Stimulated activated CD8-positive, alpha-beta memory T cell treated with anti-CD3 and anti-CD28 coated beads, Interleukin-4, amount 100 ng/mL, for 48 hours (primary cell): ENCODE measurements at places on chromosomes 5 and 9.

GRCh38 chr5:152259702-152260101 lies 145.4 kb downstream of the NMUR2 start:
- no peak for DNase-seq

GRCh38 chr5:87116825-87117512 lies 150.7 kb upstream of the RASA1 start:
- DNase-seq = no peak

DNA sequence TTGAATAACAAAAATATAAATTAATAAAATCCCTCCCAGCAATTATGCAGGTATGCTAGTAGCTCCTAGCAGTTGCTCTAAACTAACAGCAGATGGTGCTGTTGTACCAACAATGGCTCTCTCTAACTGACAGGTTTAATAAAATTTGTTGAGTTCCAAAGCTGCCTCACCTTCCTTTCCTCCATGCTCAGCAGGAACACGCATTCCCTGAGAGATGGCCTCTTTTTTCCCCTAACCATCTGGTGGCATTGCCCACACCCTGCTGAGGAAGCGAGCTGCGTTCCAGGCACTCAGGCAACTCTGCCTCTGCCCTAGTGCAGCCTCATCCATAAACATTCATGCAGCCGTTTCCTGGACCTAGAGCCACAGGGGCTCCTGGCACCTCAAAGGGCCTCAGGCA lies 106.2 kb downstream of the KLHL3 start:
- no peak for DNase-seq

DNA sequence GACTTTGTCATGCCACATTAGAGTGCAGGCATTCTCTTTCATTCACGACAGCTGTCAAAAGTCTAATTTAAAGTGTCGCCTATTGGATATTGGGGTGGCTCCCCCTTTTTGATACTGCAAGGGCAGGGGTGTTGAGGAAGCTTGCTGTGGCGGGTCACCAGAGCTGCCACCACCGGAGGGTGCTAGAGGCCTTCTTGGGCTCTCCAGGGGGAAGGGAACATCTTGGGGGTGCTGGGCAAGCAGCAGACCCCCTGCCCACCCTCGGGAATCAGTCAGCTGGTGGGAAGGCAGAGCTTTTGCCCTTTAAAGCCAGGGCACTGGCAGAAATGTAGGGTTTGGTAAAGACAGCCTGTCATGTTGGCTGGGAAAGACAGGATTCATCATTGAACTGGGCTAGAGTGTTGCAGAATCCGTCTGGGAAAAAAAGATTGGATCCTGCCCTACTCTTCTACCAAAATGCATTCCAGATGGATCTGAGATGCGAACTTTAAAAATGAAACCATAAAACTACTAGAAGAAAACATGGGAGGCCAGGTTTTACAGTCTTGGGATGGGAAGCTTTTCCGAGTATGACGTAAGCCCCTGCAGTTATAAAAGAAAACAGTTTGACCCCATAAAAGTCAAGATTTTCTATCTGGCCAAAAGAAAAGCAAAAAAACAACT lies 22.3 kb downstream of the COL5A1 start:
- DNase-seq = no peak

DNA sequence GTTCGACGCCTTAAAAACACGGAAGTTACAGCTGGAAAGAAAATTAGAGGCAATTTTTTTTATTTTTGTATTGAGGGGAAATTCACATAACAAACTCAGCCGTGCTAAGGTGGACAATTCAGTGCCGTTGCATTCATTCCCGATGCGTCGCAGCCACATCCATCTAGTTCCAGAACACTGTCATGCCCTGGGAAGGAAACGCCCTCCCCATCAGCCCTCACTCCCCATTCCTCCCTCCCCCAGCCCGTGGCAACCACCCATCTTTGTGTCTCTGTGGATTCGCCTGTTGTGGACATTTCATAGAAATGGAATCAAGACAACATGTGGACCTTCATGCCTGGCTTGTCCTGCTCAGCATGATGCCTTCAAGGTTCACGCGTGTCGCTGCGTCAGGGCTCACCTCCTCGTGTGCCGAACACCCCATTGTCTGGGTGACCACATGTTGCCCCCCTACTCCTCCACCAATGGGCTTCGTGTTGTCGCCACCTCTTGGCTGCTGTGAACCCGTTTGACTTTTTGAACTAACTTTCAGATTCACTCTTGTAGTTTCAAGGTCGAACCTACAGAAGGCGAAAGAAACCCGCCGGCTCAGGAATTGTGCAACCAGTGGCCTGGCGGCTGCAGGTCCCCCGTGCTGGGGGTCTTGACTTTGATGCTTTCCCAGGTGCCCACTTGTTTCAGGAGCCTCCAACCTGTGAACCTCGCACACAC lies 17.4 kb upstream of the CAMSAP1 start:
- peak; percentile 48 for DNase-seq

GRCh38 chr5:57858905-57859304 lies 376.3 kb upstream of the ACTBL2 start:
- no peak for DNase-seq

DNA sequence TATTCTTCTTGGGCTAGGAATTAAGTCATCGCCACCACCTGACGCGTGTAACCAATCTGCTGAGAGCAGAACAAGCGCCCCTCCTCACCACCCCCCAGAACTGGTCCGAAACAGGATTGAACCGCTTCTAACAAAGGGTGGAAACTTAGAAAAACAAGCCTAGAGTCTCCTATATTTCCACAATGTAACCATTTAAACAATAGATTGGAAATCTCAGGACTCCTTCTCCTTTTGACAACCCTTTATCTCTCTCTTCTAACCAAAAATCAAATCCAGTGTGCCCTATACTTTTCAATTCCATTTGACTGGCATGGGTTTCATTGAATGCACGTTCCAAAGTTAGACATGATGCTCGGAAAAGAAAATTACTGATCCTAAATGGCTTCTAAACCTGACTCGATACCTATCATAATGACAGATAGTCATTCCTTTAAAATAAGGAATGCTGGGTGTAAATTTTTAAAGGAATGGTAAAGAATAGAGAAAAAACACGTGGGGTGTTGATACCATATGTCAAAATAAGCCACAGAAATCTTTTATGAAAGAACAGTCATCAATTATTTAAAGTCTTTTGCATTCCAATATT lies 1.2 kb downstream of the ARRDC3 start:
- peak; percentile 72 for DNase-seq

DNA sequence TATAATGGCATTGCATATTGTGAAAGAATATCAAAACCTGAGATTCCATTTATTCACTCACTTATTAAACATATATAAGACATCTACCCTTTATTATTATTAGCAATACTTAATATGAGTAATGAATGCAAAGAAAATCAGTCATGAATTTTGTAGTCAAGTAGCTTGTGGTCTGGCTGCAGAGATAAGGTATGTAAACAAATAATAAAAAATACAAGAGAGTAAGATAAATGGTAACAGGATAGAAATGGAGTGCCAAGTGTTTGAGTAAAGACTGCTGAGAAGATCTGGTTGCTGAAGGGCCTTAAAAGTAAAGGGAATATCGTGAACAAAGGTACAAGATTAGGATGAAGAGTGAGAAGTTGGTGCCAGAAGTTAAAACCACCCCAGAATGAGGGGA lies 18.4 kb downstream of the TRIM32 start:
- no peak for DNase-seq

GRCh38 chr5:68258531-68258930 lies 43.0 kb downstream of the PIK3R1 start:
- DNase-seq = no peak

GRCh38 chr5:108735790-108736189 lies 11.9 kb upstream of the FER start:
- no peak for DNase-seq

DNA sequence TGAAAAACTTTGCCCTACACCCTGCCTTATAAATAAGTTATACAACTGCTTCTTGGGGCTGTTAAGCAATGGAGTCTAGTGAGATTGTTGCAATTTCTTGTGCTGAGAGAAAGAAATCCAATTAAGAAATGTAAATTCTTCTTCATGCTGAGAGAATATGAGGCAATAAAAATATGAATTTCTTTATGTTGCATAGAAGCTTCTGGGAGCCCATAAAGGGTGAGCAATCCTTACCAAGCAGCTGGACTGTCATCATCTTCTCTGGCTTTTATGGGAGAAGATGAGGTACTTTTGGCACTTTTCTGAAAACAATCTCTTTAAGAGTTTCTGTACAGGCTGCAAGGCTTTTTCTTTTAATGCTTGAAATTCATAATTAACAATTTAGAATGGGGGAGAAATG lies 204.3 kb downstream of the DMRTA1 start:
- no peak for DNase-seq

DNA sequence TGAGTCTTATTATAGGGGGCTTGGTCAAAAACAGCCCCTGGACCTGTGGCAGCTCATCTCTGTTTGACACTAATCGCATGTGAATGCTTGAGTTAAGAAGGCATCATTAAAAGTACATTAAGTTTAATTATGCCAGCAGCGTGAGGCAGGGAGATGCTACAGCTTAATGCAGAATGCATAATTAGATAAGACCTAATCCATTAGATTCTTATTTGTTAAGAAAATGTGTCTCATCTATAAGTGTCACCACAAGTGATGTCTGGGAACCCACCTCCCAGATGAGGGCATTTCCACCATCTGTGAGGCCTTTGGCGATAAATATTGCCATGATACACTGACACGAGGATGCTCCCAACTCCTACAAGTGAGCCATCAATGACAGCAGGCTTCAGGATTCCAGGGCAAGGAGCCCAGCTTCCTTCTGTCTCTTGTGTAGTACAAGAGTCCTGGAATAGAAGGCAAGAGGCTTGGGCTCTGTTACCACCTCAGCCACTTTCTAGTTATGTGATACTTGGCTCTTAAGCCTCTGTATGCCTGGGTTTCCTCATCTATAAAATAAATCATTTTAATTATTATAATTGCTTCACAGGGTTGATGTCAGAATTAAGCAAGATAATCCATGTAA lies 202.7 kb downstream of the FAM114A2 start:
- no peak for DNase-seq

DNA sequence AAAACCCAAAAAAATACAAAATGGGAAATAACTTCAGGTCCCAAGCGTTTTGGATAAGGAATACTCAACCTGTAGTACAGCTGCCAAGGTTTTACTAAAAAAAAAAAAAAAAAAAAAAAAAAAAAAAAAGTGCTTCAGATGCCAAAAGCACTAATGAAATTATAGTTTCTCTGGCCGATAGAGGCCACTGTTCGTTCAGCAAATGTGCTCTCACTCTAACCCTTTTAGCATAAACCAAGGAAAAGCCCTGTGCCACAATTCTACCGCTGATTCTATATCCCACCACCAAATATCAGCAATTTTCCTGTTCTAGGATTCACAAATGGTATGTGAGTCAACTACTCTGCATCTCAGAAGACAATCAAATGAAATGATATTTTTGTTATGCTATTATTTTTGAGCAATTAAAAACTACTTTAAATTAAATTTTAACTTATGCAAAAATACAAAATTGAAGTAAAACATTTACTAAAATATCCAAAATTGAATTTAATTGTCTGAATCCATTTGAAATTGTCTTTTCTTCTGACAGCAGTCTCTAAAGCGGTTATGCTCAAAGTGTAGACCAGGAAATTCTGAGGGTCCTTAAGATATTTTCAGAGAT lies 79.8 kb downstream of the RICTOR start:
- DNase-seq = no peak

DNA sequence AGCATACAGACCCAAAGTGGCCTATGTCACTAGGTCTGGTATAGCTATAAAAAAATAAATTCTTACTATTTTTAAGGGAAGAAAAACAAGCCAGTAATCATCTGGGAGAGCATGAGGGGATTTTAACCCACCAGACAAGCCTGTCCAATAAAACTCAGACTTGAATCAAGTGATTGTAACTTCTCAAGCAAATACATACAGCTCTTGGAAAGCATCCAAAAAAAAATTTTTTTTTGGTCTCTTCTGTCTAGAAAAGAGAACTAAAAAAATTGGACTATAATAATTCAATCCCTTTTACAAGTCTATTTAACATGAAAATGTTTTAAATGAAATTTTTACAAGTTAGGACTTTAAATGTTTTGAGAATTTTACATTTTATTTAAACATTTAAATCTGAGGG lies 61.7 kb downstream of the FBXL17 start:
- DNase-seq = no peak

GRCh38 chr9:90801973-90802322 lies 329 bp downstream of the SYK start:
- no peak for DNase-seq

GRCh38 chr9:134787601-134788531 lies 92.7 kb upstream of the FCN2 start:
- no peak for DNase-seq

DNA sequence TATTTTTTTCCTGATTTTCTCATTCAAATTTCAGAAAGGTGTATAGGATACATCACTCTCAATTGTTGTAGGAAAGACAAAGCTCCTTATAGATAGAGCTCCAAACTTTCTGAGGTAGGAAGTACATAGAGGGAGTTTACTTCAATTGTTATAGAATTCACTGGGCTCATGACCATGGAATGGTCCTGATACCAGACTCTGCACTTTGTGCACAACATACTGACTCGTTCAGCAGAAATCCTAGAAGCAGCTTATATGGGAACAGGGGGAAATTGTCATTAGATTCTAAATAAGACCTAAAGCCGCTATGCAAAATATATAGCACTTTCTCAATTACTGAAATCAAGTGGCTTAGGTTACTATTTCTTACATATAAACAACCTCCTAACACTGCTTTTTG lies 240.5 kb upstream of the TUSC1 start:
- DNase-seq = no peak

DNA sequence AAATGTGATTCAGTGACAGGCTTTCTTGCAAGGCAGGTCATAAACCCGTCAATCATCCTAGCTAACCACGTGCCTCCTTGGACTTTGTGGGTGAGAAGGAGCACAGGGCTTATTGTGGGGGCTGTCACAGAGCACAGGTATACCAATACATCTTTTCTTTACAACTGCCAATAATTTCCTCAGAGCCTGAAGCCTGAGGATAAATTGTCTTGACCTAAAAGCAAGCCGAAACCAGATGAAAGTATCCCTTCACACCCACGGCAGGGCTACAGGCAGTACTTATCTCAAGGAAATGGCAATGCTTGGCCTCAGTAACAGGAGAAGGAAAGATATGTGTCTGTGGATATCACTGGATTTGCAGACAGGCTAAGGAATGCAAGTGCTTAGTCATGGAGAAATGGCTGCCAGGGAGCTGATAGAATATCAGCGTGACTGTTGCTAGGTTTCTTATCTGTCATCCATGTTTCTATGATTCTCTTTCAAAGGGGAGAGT lies 90.3 kb upstream of the ZNF366 start:
- no peak for DNase-seq

GRCh38 chr5:39521940-39522590 lies 97.3 kb upstream of the DAB2 start:
- DNase-seq = no peak
